Globus pallidus (tissue), 1 donor: ENCODE measurements at places on chromosomes 4 and X.

DNA sequence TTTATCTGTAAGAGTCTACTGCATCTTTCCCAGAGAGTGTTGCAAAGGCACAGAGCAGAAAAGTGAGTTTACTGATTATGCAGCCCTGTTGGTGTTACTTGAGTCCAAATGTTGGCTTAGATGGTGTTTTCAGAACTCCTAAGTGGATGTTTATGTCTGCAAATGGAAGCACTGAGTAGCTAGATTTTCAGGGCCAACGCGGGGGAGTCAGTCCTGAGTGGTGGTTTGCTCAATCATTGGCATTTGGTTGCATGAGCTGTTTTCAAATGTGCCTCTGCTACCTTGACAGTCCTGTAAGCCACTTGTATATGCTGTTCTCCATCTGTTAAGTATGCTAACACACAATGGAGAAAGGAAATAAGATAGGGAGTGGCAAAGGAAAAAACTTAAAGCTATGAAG is 45.4 kb downstream of the MAMLD1 start:
- no peak for DNase-seq

- DNase-seq, result no peak
These were observed 49.3 kb upstream of the EOLA2 start for GRCh38 chrX:149987613-149988012.

DNA sequence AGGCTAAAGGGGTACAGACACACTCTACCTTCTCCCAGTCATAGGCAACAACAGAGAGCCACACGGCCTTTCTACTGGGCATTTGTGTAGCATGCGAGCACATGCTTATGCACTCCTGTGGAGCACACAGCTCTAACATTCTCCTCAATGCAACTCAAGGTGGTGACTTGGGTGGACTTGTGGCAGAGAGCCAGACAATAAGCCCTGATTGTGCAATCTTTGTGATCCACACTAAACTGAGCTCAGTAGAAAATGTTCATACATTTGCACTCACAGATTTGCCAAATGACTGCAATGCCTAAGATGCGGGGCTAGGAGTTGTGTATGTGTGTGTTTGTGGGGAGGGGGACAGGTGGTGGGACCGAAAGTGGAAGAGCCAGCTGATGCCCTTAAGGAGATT is 31.4 kb upstream of the SETD7 start:
- no peak for DNase-seq

GRCh38 chr4:141851246-141851891 is 215.0 kb downstream of the IL15 start:
- no peak for DNase-seq

DNA sequence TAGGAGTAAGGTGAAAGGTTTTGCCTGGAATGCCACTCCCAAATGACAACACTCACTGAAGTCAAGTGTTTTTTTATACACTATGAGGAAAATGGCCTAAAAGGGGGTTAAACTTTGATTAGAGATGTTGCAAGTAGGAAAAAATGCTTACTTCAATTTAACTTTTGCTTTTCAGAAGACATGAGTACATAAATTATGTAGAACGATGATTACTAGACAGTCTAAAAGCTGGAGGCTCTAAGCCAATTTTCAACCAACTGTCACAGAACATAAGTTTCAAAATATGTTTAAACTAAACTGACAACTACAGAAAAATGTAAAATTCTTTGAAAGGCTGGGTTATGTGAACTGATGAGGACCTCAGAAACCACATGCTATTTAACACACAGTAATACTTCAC is 83.4 kb downstream of the SHISA3 start:
- no peak for DNase-seq

DNA sequence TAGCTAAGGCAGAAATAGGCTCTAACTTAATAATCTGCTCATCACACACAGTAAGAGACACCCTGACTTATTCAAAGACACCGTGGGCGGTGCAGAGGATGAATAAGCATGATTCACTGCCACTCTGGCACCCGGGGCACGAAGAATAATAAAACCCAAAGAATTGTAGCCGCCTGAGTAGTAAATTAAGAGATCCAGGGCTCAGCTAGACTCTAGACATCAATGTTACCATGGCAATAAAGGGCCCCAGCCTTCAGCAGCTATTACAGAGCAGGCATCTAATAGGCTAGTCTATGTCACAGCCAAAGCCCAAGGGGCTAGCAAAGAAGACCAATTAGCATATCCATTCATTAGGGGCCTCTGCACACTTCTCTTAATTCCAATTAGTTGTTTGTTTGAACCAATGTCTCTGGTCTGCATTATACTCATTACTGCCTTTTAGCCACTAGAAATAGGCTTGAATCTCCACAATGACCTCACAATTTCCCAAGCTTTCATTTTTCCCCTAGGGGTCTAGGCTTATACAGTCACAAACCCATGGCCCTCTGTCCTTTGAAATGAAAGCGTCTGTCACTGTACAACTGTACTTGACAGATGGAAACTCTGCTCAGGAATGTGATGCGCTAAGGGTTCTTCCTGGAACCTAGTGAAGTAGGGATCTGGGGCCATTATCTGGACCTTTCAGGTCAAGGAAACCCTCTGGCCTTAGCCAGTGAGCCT is 3.0 kb upstream of the ATP1B4 start:
- peak; percentile 23 for DNase-seq
